NCI-H345 (cell line): ENCODE measurements at places on chromosomes 6 and 20.

DNA sequence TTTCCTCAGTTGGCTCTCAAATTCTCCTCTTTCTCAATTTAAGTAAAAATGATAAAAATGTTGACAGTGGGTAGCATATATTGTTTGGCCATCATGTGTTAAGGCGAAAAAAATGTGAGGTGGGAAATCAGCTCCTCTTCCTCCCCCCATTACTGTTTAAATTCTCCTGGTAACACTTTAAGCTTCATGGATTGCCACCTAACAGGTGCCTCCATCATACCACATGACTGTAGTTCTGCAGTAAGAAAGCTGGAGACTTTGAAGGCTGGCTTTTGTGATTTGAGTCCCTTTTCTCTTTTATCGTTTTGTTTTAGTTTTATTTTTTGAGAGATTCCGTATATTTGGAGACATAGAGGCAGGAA, 1.2 kb downstream of the ZFAND3 start:
- peak; percentile 5 for DNase-seq

- no peak for DNase-seq
Observed at GRCh38 chr6:98274691-98275090, 559.7 kb upstream of the POU3F2 start.

DNA sequence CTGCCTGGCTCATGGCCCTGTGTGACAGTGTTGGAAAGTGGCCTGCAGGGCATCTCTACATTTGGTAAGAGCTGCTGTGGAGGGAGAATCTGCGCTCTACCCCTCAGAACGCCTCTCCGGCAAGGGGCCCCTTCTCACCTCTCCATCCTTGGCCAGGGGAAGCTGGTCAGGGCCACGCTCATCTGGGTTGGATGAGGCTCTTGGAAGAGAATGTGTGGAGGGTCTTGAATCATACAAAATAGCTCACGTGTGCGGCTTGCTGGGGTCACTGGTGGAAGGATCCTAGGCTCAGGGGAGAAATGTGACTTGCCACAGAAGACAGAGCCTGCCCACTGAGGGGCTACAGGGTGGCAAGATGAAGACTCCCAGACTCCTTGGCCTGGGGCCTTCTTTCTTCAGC, 105.0 kb downstream of the SCML4 start:
- DNase-seq = no peak

DNA sequence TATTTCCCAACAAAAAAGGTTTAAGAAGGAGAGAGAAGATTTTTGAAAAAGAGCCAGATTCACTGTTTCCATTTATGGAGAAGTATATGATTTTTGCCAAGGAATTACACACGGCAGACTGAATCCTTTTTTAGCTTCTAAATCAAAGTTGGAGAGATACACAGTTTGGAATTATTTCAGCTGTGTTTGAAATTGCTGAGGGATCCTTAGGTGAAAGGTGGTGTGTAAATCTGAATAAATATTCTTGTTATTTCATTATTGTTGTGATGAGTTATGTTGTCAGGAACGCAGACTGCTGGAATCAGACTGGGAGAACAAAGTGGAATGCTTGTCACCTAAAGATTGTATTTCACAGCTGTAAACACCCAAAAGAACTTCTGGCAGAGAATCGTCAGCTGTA, 168.5 kb upstream of the AKIRIN2 start:
- no peak for DNase-seq

DNA sequence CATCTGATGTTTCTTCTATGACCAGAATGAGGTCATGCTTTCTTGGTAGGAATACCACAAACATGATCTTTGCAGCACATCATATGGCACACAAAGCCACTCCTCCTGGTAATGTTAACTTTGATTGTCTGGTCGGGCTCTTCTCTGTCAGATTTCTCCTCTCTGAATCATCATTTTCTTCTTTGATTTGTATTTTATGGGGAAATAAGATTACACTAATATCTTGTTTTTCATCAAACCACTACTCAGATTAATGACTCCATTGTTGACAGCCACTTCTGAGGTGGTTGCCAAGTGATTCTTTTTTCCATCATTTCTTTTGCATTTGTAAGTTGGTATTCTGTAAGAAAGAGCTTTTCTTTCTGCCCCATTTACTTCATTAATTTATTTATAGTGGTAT, 29.5 kb downstream of the TRMT11 start:
- no peak for DNase-seq

GRCh38 chr6:4896401-4896800, 107.4 kb downstream of the RPP40 start:
- no peak for DNase-seq

- no peak for DNase-seq
Observed at GRCh38 chr20:39245685-39246311, 283.7 kb downstream of the DHX35 start.

DNA sequence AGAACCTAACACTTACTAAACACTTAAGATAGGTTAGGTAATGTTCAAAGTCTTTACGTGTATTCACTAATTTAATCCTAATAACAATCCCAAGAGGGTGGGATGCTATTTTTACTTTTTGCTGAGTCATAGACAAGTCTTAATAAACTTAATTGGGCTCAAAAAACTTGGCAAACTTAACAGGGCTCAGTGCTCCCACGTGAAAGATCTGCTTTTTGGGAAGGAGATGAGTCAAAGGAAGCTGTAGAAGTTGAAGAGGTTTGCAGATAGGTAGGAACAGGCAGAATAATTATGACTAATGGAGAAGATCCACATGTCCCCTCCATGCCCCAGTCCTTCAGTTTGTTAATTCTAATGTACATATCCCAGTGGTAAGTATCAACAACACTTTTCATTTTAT, 44.5 kb upstream of the STMND1 start:
- DNase-seq = no peak

DNA sequence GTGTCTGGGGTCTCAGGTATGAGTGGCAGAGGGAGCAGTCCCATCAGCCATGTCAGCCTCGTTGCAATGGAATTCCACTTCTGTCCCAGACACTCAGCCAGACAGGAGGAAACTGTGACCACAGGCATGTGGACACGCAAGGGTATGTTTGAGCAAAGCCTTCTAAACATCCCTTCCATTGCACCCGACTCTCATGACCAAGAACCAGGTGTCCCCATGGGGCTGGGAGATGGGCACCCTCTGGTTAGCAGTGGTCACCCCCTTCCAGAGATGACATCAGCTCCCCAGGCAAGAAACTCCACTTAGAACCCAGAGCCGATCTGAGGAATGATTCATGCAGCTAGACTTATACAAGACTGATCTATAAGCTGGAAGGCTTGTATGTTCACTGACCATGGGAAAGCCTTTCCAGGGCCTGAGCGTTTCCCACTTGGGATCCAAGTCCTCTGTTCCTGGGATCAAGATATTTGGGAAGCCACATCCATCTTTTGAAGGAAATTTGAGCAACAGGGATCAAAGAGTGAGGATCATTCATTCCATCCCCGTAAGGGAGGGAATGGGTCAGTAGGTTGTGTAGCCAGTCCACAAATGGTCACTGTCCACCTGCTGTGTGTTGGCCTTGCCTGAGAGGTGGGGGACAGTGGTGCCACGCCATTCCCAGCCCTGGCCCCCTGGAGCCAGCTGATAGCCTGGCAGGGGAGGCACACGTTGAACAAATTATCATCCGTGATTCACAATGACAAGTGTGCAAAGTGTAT, 3.9 kb upstream of the MRGBP start:
- no peak for DNase-seq

GRCh38 chr6:82066991-82067411, 180.5 kb downstream of the IBTK start:
- DNase-seq = no peak

DNA sequence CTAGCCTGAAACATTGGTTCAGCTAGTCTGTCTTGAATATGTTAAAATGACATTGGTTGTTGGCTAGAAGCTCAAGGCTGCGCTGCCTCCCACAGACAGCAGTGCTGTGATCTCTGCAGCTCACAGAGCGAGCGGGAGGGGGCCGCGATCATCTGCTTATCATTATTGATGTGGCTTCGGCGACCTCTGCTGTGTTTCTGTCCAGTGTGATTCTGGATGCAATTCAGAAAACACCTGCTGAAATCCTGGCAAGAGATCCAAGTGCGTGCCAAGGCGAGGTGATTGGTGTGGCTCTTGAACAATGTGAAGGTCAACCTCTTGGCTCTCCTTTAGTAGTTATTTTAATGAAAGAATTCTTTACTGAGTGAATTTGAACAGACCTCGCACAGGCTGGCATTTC, 142.3 kb upstream of the SASH1 start:
- no peak for DNase-seq

- DNase-seq = no peak
Observed at GRCh38 chr6:135129136-135129856, 51.8 kb upstream of the MYB start.
